ENCODE measurements at places on chromosomes 7 and 10.

DNA sequence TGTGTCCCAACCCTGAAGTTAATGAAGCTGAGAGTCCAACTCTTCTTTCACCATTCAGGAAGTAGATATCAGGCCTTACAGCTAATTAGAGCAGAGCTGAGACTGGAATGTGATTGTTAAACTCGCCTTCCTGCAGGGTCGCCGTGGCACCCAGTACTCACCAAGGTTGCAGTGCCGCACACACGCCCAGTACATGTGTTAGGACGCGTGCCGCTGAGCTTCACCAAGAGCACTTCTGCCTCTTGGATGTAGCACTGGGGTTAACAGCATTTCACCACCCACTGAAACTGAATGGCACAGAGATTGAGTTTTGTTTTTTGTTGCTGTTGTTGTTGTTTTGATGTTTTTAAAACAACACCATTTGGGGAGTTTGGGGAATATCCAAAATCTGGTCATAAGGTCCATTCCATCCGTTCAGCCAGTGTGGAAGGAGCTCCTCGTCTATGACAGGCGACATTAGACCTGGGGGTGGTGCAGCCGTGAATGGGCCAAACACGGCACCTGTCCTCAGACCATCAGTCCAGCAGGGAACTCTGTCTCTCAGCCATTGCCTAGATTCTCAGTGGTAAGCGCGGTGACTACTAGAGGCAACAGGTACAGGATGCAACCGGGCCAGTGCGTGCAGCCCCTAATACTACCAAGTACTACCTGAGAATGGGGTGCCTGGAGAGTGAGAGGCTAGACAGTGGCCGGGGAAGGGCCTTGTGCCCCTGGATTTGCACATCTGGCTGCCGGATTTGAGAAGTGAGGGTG lies 21.9 kb downstream of the WIPI2 start:
- ATAC-seq, result no peak

- no peak for ATAC-seq
Measured at GRCh38 chr7:130904792-130905191, 170.8 kb upstream of the KLF14 start.

DNA sequence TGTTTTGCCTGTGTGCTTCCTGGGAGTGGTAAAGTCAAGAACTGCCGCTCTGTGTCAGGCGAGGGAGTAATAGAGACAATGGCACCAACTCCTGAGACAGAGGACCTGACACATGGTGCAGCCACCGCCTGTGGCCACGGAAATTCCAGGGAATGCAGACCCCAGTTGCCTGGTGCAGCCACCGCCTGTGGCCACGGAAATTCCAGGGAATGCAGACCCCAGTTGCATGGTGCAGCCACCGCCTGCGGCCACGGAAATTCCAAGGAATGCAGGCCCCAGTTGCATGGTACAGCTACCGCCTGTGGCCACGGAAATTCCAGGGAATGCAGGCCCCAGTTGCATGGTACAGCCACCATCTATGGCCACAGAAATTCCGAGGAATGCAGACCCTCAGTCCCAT lies 8.7 kb downstream of the DIP2C start:
- no peak for ATAC-seq

GRCh38 chr7:17907014-17907413 lies 33.3 kb downstream of the SNX13 start:
- ATAC-seq, result no peak

DNA sequence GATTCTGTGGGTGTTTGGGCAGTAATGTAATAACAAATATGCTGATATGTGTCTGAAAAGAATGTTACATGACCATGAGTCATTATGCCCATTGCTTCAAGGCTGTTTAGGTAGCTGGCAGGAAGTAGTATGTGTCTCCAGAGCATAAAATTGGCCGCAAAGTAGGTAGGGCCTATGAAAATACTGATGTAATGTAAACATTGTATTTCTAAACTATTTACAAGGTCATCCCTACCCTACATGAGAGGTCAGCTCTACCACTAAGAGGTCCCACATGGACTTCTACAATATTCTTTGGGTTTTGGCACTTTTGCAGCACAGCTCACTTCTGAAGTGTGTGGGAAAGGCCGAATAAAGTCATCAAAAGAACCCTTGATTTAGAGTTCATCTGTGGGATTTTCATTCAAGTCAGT lies 301.9 kb downstream of the AHR start:
- no peak for ATAC-seq

GRCh38 chr10:73953665-73954064 lies 42.7 kb downstream of the PLAU start:
- no peak for ATAC-seq

Data from gastroesophageal sphincter (tissue), 4 donors.